ENCODE measurements at places on chromosomes 12 and 14.

DNA sequence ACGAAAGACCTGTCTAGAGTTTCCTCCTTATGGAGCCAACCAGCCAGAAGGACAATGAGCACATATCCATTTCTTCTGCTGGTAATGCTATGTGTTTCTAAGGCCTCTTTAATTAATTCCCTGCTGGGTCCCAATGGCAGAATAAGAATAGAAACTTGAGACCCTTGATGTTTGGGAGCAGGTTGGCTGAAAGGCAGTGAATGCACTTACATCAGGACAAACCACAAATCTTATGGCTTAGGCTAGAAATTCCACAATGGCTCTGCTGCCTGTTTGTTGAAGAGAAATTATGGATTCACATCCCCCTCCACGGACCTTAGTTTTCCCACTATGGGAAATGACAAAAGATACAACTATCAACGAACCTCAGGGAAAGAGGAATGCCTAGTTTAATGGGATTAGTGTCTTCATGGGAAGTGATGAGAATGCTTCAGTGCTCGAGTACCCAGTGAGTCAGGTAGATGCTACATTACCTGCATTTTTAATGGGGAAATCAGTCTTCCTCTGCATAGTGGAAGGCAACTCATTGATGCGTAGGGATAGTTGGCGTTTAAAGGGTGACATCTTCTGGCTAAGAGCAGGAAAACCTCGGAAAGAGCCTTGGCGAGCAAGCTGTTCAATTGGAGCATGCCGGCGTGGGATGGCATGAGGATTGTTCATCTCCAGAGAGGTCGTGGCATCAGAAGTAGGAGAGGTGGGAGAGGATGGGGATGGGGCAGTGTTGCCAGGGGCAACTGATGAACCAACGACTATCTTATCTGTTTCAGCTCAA is 46.5 kb downstream of the PAPLN start:
- no peak for DNase-seq

DNA sequence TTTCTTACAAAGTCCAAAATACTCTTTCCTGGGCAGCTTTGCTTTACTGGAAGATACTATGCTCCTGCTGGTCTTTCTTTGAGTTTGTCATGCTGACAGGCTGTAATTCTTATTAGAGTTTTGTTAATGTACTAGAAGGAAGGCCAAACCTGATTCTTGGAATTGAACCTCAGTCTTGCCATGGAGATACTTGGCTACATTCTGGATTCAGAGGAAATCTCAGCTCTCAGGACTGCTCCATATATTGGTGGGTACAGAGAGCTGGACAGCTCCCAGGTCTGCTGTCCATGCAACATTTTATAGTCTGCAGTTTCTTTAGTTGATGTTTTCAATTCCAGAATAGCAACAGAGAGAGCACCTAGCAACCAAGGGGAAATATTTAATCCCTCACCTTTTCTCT is 363.1 kb upstream of the STXBP6 start:
- DNase-seq: no peak

- no peak for DNase-seq
These were observed 26.7 kb upstream of the G2E3 start for GRCh38 chr14:30532264-30532663.

DNA sequence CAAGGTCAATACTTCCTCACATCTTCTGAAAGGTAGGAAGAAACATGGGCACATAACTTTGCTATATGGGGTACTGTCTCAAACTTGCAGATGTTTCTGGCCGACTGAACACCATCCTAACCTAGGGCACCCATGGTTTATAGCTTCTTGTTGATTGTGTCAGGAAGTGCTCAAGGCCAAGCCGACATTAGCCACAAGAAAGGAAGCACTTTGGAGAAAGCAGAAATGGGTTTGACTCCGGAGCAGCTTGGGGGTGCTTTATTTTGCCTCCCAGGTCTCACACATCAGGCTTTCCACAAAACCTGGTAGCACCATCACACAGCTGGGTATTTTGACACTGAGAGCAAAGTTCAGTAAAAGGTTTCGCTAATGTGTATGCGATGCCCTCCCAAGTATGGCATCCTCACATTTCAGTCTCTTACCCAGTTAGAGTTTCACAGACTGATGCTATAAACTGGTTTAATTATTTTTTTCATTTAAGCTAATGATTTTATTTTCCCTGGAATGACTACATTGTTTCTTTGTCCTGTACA is 25.2 kb upstream of the BHLHE41 start:
- DNase-seq: no peak

DNA sequence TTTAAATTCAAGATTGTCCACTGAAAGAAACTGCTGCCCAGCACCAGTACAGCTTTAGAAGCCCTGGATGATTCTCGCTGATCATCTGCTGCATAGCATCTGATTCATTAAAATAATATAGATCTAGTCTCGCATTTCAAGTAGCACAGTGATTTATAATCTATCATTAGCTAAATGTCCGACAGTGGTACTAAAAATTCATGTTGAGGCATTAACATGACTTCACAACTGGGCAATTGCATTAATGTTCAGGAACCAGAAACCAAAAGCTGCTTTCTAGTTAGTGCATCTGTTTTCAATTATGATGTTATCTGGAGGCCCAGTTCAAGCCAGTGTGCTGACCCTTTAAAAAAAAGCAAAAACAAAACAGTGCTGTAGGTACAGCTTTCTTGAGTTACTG is 1987.2 kb upstream of the SEL1L start:
- DNase-seq: peak; percentile 32

DNA sequence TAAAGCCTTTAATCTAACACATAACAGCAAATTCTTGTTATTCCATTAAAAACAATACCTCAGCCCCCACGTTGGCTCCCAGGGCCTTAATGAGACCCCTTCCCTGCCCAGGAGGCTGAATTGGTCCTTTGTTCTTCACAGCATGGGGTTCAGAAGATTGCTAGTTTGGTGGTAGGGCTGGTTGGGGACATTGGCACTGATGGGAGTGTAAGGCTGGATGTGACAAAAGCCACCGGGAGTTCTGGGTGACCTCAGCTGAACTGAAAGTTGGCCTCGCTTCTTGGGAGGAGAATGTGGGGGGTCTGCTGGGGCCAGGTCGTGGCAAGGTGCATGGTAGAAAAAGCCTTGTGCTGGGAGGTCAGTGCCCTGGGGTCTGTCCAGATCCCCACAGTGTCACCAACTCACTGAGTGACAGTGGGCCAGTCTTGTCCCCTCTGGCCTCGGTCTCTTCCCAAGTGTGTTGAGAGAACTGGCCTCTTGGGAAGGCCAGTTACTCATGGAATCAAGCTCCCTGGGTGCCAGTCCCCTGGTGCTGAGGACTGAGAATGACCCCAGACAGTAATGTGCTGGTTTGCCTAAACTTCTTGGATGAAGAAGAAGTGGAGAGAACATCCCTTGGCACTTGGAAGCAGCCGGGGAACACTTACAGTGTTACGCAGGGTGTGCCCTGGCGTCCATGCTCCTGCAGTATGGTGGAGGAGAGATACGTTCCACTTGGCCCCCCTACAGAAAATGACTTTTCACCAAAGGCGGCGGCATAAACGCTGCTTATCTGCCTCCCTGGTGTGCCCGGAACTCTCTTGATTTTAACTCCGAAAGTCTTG is 283.7 kb upstream of the RTL1 start:
- no peak for DNase-seq

DNA sequence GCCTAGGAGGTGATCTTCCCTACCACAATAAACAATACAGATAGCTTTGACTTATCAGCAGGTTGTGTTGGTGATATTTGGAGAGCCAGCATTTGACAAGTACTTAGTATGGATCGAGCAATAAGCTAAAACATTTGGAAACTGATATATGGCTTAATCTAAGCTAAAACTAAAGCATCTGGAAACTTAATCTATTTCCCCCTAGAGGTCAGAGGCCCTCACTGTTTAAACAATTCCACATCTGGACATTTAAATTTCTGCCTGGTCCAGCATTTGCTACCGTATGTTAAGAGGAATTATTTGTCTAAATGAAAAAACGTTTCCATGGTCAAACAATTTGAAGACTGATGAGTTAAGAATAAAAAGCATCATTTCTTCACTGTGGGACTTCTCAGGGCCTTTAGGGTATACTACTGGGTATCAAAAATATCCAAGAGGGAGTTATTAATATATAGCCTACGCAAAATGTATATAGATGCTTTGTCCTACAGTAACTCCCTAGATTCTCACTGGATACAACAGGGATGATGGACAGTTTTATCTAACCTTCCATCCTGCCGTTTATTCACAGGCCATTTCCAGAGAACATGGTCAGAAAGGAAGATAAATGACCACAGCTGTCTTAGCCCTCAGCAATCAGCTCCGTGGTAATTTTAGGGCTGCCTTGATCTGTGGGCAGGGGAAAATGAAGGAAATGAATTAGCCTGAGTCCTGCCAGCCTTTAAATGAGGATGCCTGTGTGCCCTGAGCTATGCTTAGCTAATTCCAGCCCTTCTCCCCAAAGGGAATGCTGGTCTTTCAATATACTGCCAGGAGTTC is 135.4 kb upstream of the NUDT4 start:
- DNase-seq: no peak

DNA sequence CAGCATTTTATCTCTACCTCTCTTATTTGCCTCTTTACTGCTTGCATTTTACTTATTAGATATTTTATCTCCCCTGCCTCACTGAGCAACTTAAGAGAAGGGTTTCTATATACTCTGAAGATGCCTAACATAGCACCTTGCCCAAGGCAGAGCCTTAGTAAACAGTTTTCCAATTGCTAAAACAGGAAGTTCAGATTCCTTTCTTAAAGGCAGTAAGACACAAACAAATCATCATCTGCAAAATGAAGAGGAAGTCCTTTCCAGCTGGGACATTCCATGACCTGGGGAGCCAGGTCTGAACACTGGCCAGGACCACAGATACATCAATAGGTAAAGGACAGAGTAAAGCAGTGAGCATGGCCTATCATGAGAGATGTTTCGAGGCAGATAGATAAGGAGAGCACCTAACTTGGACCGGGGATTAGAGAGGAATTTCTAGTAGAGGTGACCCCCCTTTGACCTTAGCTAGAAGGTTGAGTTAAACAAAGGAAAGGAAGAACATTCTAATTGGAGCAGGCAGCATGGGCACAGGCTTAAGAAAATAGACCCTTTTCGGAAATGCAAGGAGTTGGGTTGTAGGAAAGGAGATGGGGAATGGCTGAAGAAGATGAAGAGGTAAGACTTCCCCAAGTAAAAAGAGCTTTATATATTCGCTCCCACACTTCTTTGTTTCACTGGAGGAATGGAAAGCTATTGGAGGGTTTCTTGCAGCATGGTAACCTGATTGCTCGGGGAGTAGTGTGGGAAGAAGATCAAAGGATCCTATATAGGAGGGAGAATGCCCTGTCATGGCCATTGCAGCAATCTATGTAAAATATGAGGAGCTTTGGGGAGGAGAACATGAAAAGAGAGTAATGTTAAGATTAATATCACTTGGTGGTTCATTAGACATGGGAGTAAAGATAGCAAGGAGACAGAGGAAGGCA is 94.8 kb downstream of the PHLDA1 start:
- DNase-seq: no peak
